ENCODE measurements at places on chromosomes 2 and 18.

GRCh38 chr2:54313147-54313546, 57.1 kb upstream of the TSPYL6 start:
- no peak for DNase-seq

- DNase-seq = no peak
These were observed 56.4 kb downstream of the ARHGEF4 start for GRCh38 chr2:130892793-130893785.

DNA sequence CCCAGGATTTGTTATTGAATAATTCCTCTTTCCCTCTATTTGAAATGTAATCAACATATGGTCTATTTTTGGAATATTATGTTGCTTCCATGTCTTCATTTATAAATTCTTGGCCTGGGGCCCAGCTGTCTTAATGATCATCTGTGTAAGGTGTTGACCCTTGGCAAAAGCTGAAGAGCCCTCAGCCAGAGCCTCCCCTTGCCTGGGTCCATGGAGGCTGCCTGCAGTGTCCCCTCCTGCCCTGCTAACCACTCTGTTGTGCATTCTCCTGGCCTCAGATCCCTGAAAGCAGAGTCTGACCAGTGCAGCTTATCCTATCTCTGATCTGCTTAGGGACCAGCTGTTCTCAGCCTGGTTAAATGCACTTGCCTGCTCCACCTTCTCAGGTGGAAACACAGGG, 226.1 kb upstream of the APCDD1 start:
- no peak for DNase-seq

GRCh38 chr2:71700658-71701397, 247.5 kb downstream of the DYSF start:
- no peak for DNase-seq

DNA sequence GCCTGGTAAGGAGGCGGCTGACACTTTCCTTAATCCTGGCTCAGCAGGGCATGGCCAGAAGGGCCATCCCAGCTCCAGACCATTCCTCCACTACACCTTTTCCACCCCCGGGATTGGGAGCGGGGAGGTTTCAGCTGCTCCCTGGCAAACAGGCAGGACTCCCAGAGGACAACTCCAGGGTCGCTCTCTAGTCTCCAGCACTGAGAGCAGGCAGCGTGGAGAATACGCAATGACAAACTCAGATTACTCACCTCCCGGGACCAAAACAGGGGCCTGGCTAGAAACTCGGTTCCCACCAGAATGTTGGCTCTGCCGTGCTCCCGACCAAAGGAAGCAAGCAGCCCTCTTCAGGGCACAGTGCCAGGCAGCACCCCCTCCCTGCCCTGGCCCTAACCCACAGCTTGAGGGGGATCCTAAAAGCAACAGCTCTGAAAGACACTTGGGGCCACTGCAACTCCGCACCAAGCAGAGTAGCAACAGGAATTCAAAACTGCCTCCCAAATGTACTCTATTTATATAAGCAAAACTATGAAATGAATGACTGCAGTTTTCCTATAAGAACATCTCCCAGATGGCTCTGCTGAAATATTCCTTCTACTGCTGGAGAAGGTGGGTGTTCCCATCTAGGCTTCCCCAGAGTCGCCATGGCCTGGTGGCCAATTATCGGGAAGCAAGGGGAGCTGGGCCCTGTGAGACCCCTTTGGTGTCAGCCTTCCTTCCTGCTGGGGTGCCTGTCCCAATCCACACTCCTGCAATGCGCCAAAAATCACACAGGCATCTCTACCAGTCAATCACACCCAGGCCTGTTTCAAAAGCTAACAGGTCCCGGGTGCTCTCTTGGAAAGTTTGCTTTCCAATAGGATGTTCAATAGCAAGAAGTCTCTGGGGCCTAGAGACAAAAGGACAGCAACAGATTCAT, 61.2 kb upstream of the POMC start:
- no peak for DNase-seq

DNA sequence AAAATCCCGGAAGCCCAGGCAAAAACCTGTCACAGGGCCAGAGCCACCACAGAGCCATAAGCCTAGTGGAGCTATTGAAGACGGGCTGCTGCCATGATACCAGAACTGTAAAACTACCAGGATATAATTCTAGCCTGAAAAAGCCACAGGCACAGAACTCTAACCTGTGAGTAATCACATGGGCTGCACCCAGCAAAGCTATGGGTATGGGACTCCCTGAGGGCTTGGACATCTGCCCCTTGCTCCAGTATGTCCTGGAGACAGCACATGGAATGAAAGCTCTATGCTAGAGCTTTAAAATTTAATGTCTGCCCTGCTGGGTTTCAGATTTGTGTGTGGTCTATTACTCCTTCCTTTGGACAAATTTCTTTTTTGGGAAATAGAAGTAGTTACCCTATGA, 2183.6 kb upstream of the CELF4 start:
- no peak for DNase-seq

DNA sequence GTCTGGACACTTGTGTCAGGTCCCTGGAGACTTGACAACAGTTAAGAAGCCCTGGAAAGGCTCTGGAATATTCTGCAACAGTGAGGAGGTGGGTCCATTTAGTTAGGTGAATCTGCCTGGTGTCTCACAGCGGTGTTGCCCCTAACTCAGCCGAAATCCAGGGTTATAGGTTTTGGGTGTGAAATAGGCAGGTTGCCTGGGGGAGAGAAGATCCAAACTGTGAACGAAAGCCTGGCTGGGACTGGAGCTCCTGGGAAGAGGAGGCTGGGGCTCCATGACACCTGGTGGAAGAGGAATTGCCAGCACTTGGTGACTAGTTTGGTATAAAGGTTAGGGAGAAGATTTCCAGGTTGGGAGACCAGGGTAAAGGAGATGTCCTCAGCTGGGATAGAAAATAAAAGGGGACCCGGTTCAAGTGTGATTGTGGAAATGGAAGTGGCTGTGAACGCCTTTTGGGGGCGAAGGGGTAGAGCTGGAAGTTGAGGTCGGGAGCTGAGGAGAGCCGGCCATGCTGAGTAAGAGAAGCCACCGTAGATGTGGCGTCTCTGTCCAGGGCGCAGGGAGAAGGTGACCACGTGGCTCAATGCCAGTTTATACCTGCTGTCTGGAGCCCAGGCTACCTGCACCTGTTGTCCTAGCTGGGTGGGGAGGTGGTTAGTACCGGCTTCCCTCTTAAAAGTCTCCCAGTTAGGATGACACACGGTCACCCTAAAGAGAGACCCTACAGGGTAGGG, 3.0 kb upstream of the GAREM2 start:
- DNase-seq = no peak

DNA sequence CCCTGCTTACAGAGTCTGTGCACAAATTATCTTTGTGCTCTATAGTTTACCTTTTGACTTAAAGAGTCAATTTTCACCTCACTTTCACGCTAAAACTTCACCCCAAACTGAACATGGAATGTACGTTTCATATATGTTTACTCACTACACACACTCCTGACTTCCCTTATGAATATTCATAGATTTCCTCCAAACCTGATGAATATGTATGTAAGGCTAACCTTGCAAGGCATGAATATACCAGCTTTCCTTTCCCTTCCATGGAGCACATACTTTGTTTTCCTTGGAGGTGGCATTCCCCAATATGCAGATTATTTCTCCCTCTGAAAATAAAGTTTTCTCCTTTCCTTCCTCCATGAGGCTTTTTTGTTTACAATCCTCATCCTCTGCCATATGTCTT, 48.4 kb upstream of the GPR39 start:
- DNase-seq = no peak

DNA sequence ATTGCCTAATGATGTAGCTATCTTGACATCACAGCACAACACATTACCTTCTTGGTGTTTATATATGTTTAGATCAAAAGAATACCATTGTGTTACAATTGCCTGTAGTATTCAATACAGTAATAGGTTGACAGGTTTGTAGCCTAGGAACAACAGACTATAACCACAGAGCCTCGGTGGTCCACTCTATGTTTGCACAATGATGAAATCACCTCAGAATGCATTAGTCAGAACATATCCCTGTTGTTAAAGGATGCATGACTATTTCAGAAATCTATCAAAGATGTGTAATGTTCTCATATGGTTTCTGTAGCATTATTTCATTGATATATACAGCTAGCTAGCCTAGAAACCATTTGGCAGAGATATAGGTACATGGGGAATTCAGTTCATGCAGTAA, 8.9 kb downstream of the METTL5 start:
- no peak for DNase-seq

- no peak for DNase-seq
These were observed 63.1 kb downstream of the RND3 start for GRCh38 chr2:150424406-150424805.

DNA sequence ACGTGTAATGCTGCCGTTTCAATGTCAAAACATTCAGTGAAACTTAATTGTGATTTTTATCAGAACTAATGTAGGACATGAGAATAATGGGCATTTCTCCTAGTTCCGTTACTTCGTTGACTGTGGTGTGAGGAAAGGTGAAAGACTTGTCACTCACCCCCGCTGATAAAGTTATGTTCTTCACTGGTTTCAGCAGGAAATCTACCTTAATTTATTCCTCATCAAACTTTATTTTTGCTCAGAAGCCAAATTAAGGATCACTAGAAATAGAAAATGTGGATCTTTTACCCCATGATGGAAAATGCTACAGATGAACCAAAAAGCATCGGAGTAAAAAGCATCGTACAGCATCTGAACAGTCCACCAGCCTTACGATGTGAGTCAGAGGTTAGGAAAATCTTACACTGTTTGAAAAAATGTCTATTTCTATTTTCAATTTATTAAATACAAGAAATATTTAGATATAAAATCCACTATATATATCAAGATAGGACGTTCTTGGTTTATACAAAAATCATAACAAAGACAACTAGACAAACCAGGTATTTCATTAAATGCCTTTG, 1.0 kb upstream of the ROCK1 start:
- no peak for DNase-seq

GRCh38 chr2:28322981-28323396, 69.7 kb upstream of the FOSL2 start:
- no peak for DNase-seq

GRCh38 chr2:177287814-177288213, 23.3 kb upstream of the NFE2L2 start:
- no peak for DNase-seq

GRCh38 chr2:101776172-101777043, 78.9 kb downstream of the MAP4K4 start:
- no peak for DNase-seq

DNA sequence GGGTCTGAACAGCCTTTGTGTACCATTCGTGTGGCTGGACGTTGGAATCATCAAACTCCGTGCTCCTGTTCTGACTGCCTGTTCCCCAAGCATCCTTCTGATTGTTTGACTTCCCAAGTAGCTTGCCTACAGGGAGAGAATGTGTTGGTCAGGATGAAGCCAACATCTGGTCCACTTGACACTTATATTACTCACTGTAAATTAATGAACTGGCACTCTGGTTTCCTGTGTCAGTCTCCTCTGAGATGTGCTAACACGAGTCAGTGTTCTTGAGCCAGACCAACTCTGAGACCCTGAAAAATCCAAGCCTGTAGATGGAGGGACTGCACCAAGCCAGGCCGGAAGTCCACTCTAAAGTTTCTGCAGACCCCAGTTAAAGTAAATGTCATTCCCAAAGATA, 440.9 kb downstream of the ZNF516 start:
- no peak for DNase-seq

DNA sequence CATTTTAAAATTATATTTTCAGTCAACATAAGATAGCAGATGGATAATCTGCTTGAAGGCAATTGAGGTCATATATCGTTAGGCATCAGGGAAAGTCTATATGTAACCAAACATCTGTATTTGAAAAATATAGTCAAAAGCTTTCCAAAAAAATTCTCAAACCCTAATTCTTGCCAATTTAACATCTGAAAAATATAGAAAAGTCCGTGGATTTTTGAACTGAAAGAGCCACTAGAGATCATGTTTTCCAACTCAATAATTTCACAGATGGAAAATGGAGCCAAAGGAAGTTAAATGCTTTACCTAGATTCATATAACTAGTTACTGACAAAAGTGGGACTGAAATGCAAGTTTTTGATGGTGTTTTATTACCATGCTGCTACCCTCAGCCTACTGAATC, 185.1 kb upstream of the ZNF804A start:
- no peak for DNase-seq

GRCh38 chr2:196440413-196440812, 199.1 kb upstream of the CCDC150 start:
- no peak for DNase-seq
